ENCODE measurements at places on chromosomes 6 and 20. TPM values are rescaled to one million over a fixed set of nuclear protein-coding genes. Genes with fewer than 3 reads are reported as not detected.

The DUSP15 gene
- not detected for total RNA-seq

The GPLD1 gene
- total RNA-seq: 0.48 TPM

The IPCEF1 gene
- total RNA-seq: 13.3 TPM

The SLC13A3 gene
- total RNA-seq: not detected

The SNX9 gene
- total RNA-seq: 76.4 TPM

The BPIFB1 gene
- not detected for total RNA-seq

The PAX1 gene
- total RNA-seq: not detected

The ECT2L gene
- not detected for total RNA-seq

The BRD2 gene
- 333 TPM for total RNA-seq

The TNNC2 gene
- not detected for total RNA-seq

The ABHD16B gene
- not detected for total RNA-seq

The SPATS1 gene
- not detected for total RNA-seq
